T1000 (cell line): ENCODE measurements at places on chromosomes 5 and 9.

DNA sequence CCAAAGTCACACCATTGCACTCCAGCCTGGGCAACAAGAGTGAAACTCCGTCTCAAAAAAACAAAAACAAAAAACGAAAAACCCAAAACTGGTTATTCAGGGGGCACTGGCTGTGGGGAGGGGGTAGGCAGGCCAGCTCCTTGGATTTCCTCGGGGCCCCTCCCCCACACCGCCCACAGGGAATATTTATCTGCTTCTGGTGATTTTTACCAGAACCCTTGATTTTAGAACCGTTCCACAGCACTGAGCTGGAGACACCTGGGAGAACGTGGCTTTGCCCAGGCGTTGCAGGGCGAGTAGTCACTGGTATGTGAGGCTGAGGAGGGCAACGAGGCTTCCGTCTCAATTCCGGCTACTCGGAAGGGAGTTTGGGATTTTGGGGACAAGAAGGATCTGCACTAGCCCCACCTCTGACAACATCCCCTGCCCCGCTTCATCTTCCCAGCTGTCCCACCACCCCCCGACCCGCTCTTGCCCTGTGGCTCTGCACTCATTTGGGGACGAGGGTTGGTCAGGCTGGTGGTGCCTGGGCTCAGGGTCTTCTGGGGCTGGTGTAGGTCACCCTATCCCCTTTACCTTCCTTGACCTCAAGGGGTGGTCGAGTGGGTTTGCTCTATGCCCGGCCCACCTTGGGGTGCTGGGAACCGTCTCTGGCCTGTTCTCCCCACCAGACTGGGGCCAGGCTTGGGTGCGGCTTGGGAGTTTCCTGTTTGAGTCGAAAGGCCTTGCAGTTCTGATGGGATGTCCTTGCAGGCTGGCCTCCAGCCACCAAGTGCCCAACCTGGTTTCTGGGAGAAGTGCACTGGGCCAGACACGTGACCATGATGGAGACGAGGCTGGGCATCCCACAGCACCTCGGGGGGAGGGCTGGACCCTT is 3.5 kb downstream of the AHRR start:
- no peak for DNase-seq

DNA sequence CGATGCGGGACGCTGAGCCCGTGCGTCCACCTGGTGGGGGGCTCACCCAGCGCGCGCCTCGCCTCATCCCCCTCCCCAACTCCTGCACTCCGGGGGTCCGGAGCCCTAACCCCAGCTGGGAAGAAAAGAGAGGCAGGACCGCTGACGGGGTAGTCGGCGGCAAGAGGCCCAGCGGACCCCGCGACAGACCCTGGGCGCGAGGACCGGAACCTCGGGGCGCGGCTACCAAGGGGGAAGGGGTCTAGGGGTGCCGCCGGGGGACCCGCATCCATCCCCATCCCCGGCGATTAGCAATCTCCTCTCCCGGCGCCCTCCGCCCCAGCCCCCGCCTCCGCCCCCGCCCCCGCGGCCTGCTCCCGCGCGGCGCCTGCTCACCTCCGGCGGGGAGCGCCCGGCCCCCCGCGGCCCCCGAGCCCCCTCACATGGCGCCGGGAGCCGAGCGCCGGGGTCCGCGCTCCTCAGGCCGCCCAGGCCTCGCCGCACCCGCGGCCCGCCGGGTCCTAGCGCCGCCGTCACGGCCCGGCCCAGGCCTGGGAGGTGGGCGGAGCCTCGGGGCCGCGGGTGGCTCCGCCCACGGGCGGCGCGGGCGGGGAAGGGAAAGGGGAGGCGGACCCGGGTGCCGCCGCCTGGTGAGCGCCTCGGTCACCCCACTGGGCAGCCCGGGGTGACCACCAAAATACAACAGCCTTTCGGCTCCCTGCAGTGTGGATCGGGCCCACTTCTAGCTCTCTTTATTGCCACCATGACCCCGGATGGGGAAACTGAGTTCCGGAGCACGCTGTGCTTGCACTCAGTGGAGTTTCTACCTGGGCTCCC is at the start of gene ST6GALNAC6:
TSS of gene ST6GALNAC6 (minus strand) at position 476 of the 816 bp plus-strand sequence. CDS start 1,622 bp downstream, outside the sequence.
- DNase-seq: no peak

- DNase-seq: no peak
These were observed 7.3 kb downstream of the SH3RF2 start for GRCh38 chr5:145943674-145944121.

GRCh38 chr5:38905516-38905915 is 59.7 kb downstream of the OSMR start:
- DNase-seq: no peak

- DNase-seq: no peak
These were observed 576.5 kb downstream of the TLE1 start for GRCh38 chr9:81112627-81113452.

- no peak for DNase-seq
These were observed 82.2 kb downstream of the SHB start for GRCh38 chr9:37986771-37987258.

GRCh38 chr9:109652971-109653370 is 127.0 kb upstream of the PALM2AKAP2 start:
- DNase-seq: no peak

- DNase-seq: no peak
These were observed 956 bp downstream of the MBLAC2 start for GRCh38 chr5:90473396-90474234.

- no peak for DNase-seq
These were observed 67.0 kb downstream of the CETN3 start for GRCh38 chr5:90342576-90342975.
